Naive thymus-derived CD8-positive, alpha-beta T cell (primary cell): ENCODE measurements at places on chromosomes 11 and 22. TPM values are rescaled to one million over a fixed set of nuclear protein-coding genes. Genes with fewer than 3 reads are reported as not detected.

MYRF gene
- polyA plus RNA-seq: not detected

NEFH gene
- 0.27 TPM for polyA plus RNA-seq

FBXO7 gene
- polyA plus RNA-seq: 126 TPM

SH3BP1 gene
- 26.5 TPM for polyA plus RNA-seq

SCGB2A2 gene
- not detected for polyA plus RNA-seq

PLXNB2 gene
- 4.1 TPM for polyA plus RNA-seq

SLC17A6 gene
- not detected for polyA plus RNA-seq

TMPRSS13 gene
- polyA plus RNA-seq: 1.5 TPM

NXPE1 gene
- polyA plus RNA-seq: not detected

DEFB131B gene
- not detected for polyA plus RNA-seq

FOLR2 gene
- polyA plus RNA-seq: not detected

MMP11 gene
- polyA plus RNA-seq: 2.8 TPM

ARRB1 gene
- 7.6 TPM for polyA plus RNA-seq

GGTLC3 gene
- 0.49 TPM for polyA plus RNA-seq

ZNF214 gene
- not detected for polyA plus RNA-seq

FGF19 gene
- polyA plus RNA-seq: not detected

SNX32 gene
- 0.40 TPM for polyA plus RNA-seq

CPT1A gene
- 3.1 TPM for polyA plus RNA-seq

CLDN5 gene
- not detected for polyA plus RNA-seq

CHADL gene
- polyA plus RNA-seq: 1.3 TPM

SCGB1D2 gene
- polyA plus RNA-seq: not detected

SMTNL1 gene
- 0.37 TPM for polyA plus RNA-seq

FGF4 gene
- polyA plus RNA-seq: not detected

STIM1 gene
- polyA plus RNA-seq: 38.9 TPM

ATG2A gene
- polyA plus RNA-seq: 3.6 TPM

C22orf42 gene
- polyA plus RNA-seq: not detected

MMP12 gene
- polyA plus RNA-seq: not detected

SCGB1A1 gene
- polyA plus RNA-seq: not detected

SELENOH gene
- 294 TPM for polyA plus RNA-seq

TSGA10IP gene
- not detected for polyA plus RNA-seq

ENTHD1 gene
- 0.38 TPM for polyA plus RNA-seq

ACRV1 gene
- polyA plus RNA-seq: not detected

AIFM3 gene
- 0.53 TPM for polyA plus RNA-seq

DKK3 gene
- polyA plus RNA-seq: 8.4 TPM

PHETA2 gene
- 0.13 TPM for polyA plus RNA-seq

OR51D1 gene
- not detected for polyA plus RNA-seq

PRG3 gene
- polyA plus RNA-seq: not detected

UBQLNL gene
- not detected for polyA plus RNA-seq

PGR gene
- not detected for polyA plus RNA-seq

APOBEC3A gene
- polyA plus RNA-seq: not detected

POGLUT3 gene
- 9.1 TPM for polyA plus RNA-seq

GP1BB gene
- not detected for polyA plus RNA-seq

ALG12 gene
- 10.8 TPM for polyA plus RNA-seq

C11orf58 gene
- polyA plus RNA-seq: 171 TPM

C1QTNF5 gene
- not detected for polyA plus RNA-seq

BAIAP2L2 gene
- polyA plus RNA-seq: not detected

MPPED2 gene
- polyA plus RNA-seq: 1.4 TPM

HTR3A gene
- not detected for polyA plus RNA-seq

NCAM1 gene
- 0.98 TPM for polyA plus RNA-seq

TMPRSS5 gene
- polyA plus RNA-seq: not detected

TEX12 gene
- polyA plus RNA-seq: not detected

SLC22A6 gene
- polyA plus RNA-seq: not detected

RIMBP3B gene
- polyA plus RNA-seq: 0.59 TPM

OLFML1 gene
- not detected for polyA plus RNA-seq

MYOD1 gene
- not detected for polyA plus RNA-seq

OR52A1 gene
- polyA plus RNA-seq: not detected
